ENCODE measurements at places on chromosomes 5 and 9. TPM values are rescaled to one million over a fixed set of nuclear protein-coding genes. Genes with fewer than 3 reads are reported as not detected.

Gene MPDZ
- 2.2 TPM for total RNA-seq

Gene S100Z
- 0.40 TPM for total RNA-seq

Gene PTPA
- total RNA-seq = 121 TPM

Gene IDNK
- 4.8 TPM for total RNA-seq

Gene DMGDH
- 0.60 TPM for total RNA-seq

Gene MEF2C
- 4.5 TPM for total RNA-seq

Gene OBP2B
- total RNA-seq = not detected

Gene SPINK7
- total RNA-seq = 138 TPM

Gene TRIM14
- 31.0 TPM for total RNA-seq

Gene AKNA
- total RNA-seq = 5.7 TPM

Gene ABLIM3
- 22.4 TPM for total RNA-seq

DNA sequence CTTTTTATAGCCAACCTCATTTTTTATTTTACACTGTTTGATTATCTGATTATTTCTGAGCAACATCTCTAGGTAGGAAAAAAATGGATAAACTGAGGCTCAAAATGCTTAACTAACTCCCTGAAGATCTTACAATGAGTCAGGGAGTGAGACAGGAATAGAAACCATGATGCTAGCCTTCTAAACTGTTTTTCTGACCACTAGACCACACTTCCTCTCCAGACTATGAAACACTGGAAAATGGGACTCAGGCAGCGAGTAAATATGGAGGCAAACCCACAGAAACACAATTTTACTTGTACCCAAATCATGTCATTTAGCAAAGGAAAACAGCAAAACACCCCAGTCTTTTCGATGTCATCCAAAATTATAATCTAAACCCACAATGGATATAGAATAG, 129.9 kb upstream of the ANKH start:
- no peak for ATAC-seq

GRCh38 chr5:36459176-36460135, 146.9 kb upstream of the SLC1A3 start:
- ATAC-seq = peak; percentile 60

GRCh38 chr5:35902046-35902672, 36.3 kb downstream of the CAPSL start:
- peak; percentile 15 for ATAC-seq

DNA sequence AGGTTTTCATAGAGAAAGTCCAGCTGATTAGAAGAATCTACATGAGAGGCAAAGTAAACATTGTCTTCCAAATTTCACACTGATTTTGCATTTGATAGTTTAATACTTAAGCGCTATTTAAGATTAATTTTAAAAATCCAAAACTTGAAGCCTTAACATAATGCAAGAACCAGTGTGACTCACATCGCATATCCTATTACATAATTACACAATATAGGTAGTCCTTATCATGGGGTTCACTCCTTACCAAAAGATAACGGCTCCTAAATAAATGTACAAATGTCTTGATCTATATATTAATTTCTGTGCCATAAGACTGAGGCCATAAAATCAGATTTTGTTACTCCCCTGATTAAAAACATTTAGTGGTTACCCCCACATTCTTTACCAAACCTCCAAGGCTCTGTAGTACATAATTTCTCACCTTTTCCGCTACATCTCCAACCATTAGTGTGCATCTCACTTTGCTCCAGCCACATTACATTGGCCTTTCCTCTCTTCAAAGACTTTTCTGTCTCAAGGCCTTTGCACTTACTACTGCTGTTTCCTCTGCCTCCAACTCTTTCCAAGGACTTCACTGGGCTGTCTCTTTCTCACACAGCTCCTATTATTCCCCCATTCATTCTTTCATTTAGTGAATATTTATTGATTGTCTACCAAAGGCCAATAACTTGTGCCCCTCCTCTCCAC, 1.0 kb downstream of the RIOK2 start:
- ATAC-seq = no peak

DNA sequence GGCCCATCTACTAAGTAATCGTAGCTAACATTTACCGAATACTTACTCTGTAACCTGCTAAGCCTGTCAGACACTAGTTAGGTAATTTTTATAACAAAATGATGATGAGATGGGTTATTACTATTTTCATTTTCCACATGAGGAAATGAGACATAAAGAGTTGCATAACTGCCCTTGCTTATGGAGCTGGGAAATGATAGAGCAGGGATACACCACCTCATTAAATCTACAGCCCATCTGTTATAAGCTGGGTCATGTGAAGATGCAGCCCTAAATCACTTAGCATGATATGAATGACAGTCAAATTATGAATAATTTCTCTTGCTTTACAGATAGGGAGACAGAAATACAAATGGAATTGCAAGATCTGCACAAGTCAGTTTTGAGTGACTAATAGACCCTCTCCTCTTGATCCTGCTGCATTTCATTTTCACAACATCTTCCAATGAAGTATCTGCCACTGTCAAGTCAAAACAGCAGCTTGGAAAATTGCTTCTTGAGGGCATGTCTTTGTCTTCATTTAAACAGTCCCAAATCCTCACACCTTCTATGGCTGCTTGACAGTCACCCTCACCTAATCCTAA, 364.7 kb downstream of the PRELID2 start:
- no peak for ATAC-seq

DNA sequence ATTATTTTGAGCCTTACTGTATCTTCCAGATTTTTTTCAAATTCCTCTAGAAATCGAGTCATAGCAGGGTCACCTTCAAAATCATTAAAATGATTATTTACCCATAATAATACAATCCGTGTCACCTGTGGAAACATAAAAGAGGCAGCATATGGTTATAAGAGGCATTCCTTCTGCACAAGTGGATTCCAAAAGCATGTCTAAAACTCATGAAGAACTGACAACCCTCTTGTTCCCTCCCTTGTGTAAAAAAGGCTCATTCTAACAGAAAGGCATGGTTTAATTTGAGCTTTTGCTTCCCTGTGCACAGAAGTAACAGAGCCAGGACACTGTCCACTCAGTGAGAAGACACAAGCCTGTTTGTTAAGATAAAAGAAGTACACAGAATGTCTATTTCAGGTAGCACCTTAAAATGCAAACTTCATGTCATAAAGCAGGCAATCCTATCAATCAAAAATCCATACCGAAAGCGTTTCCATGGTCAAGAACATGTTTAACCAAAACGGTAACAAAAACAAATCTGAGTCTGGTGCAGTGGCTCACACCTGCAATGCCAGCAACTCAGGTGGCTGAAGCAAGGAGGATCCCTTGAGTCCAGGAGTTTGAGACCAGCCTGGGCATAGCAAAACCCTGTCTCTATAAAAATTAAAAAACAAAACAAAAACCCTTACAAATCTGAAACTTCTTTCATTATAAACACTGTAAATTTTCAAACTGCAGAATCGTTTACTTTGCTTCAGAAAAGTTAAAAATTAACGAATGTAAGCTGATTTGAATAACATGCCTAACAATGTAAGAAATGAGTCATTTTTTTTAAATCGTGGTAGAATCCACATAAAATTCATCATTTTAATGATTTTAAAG, 139.3 kb downstream of the RAPGEF6 start:
- ATAC-seq = no peak

DNA sequence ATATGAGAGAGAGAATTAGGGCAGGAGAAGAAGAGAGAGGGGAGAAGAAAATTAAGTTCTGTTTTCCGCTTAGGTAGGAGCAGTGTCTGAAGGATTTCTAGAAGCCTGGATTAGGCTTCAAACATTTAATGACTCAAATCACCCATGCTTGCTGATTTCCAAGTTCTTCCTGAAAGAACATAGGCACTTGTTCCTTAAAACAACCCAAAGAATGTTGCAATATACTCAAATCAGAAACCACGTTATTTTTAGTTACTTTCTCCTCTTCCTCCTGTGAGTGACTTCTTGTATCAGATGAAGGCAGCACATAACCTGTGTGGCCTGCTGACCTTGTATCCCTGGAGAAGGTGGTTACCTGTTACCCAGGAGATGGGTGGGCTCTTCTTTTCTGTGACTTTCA, 351.5 kb upstream of the KLF4 start:
- no peak for ATAC-seq

DNA sequence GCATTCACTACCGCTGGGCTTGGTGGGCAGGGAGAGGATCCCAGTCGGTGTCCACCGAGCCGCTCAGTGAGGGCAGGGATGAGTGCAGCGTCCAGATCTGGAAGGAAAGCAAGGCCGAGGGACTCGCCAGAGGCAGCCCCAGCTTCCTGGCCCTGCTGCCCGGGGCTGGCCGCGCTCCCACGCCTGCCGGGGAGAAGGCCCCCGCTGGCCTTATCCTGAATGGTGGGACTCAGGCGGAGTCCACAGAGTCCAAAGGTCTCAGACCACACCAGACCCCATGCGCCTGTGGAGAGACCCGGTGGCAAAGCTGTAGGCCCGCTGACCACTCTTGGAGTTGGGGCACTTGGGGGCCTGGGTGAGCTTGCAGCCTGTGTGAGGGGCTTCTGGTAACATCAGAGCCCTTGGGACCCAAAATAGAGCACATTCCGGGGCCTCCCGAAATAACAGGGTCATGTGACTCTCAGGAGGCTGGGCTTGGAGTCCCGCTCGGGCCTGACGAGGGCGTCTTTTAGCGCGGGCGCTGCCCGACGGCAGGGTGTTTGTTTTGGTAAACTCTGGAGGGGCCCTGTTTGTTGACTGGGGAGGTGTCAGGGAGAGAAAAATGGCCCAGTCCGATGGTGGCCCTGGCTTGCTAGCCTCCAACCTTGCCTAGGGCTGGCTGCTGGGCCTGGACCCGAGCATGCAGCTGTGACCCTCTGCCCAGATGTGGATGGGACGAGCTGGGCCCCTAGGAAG, 2.8 kb downstream of the RXRA start:
- peak; percentile 6 for ATAC-seq

DNA sequence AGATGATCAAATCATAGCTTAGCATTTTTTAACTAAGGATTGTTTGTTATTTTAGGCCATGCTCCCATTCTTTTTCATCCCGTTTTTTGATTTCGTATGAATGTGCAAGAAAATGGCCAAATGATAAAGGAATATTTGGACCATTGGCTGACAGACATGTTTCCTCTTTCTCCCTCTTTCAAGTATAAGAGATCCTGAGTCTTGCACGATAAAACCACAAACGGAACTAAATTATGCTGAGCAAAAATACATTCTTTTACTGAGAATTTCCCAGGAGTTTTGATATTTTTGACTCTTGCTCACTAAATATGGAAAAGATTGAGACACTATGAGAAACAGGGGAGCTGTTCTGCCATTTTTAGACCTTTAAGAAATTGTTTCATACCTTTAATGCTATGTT, 90.4 kb upstream of the KLF9 start:
- no peak for ATAC-seq

DNA sequence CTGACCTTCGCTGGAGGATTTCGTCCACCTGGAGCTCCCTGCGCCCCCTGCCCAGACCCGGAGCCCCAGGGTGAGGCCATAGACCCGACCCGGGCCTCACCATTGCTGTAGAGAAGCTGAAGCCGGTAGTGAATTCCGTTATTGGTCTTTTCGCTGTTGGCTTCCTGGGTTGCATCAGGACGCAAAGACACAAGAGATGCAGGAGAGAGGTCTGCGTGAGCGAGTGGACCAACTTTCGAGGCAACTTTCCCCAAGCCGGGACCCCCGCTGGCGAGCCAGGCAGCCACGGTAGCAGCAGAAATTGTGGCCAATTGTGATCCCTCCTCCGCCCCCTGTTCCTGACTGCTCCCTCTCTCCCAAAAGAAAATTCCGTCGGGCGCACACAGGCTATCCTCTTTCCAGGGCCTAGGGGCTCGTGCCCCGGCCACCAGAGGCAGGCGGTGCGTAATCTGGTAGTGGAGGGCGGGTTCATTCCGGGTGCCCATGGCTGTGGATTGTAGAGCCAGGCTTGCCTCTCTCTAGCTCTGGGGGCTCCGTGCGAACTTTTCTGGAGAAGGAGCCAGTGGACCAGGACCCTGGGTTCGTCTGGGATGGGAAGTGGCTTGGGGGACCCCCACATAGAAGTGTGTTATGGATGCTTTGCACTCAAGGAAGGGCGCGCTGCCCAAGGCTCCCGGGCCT, 3.3 kb downstream of the EBF1 start:
- ATAC-seq = no peak

GRCh38 chr9:87035879-87036278, 88.6 kb upstream of the GAS1 start:
- ATAC-seq = no peak

GRCh38 chr5:159263569-159263905, 447 bp downstream of the UBLCP1 start:
- ATAC-seq = peak; percentile 28

GRCh38 chr9:122106576-122106975, 13.5 kb upstream of the TTLL11 start:
- no peak for ATAC-seq

DNA sequence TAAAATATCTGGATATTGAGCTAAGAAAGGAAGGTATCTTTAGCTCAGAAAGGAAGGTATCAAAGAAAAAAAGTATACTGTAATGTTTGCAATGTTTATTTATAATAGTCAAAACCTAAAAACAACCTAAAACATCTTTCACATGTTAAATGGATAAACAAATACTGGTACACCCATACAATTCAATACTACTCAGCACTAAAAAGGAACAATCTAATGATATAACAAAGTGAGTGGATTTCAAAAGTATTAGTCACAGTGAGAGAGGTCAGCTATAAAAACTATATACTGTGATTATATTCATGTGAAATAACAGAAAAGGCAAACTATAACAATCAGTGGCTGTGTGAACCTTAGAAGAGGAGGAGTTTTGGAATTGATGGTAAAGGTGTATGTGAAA, 455.0 kb upstream of the FTMT start:
- no peak for ATAC-seq

- ATAC-seq = peak; percentile 92
Measured at GRCh38 chr5:160434022-160434531, 12.4 kb downstream of the PTTG1 start.

DNA sequence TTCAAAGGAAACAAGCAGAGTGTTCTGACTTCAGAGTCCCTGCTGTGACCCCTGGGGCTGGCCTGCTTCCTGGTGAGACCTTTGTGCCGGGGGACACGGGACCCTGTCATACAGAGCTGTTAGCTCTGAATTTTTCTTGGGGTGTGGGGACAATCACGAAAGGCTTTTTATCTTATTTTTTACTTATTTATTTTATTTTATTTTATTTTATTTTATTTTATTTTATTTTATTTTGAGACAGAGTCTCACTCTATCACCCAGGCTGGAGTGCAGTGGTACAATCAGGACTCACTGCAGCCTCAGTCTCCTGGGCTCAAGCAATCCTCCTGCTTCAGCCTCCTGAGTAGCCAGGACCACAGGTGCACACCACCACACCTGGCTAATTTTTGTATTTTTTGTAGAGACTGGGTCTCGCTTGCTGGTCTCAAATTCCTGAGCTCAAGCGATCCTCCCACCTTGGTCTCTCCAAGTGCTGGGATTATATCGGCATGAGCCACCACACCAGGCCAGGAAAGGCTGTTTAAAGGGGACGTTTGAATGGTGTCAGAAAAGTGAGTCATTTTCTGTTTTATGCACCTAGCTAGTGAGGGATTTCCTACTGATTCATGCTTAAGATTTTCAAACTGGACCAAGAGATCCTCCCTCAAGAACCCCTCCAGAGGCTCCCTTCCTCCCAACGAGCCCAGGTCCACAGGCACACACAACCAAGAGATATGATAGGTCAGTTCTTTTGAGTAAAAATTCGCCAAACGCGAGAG, 75.7 kb downstream of the OLFM1 start:
- no peak for ATAC-seq

All from esophagus mucosa (tissue), 1 donor.